Stimulated activated CD8-positive, alpha-beta memory T cell treated with anti-CD3 and anti-CD28 coated beads, Interleukin-2, amount 100 ng/mL, for 1 hour (primary cell): ENCODE measurements at places on chromosomes 5 and 9.

DNA sequence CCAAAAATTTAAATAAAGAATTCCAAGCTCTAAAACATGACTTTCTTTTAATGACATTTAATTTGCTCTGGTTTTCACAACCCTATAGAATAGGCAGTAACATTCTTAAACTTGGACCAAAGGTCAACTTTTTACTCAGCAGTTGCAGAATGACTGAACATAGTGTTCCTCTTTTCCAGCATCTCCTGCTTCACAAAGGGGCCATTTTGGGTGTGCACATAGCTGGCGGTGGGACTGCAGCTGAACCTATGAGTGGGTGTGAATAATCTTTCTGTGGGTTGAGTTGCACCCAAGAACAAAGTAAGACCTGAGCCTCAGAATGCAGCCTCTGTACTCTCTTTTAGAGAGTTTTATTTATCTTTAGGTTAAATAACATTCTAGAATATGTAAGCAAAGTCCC is 96.9 kb upstream of the HAPLN1 start:
- DNase-seq = no peak

GRCh38 chr9:127919253-127919815 is 2.5 kb upstream of the ST6GALNAC4 start:
- DNase-seq = no peak

DNA sequence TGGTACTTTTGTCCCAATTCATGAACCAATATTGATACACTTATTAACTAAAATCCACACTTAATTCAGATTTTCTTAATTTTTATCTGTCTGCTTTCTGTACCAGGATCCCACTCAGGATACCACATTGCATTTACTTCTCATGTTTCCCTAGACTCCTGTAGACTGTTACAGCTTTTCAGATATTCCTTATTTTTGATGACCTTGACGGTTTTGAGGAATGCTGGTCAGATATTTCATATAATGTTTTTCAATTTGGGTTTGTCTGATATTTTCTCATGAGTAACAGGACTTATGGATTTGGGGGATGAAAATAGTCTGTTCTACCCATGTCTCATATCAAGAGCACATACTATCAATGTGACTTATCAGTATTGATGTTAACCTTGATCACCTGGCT is 37.4 kb downstream of the PLPPR1 start:
- DNase-seq = no peak

DNA sequence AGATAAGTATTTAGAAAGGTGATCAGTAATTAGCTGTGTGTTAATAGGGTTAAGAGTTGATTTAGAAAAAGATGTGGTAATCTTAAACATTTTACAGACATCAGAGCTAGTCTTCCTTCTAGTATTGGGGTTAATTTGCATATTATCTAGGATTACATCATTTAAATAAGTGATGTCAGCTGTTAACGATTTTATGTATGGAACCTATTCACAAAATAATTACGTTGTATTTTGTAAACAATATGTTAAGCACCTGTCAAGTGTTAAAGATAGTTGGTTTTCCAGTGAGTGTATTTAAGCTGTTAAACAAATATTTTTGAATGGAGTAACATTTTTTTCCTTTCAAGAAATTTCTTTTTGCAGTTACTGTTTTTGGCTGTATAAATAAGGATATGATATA is 2.2 kb downstream of the DCP2 start:
- DNase-seq = no peak

- no peak for DNase-seq
Measured at GRCh38 chr5:138230981-138231589, 18.0 kb upstream of the CDC23 start.

DNA sequence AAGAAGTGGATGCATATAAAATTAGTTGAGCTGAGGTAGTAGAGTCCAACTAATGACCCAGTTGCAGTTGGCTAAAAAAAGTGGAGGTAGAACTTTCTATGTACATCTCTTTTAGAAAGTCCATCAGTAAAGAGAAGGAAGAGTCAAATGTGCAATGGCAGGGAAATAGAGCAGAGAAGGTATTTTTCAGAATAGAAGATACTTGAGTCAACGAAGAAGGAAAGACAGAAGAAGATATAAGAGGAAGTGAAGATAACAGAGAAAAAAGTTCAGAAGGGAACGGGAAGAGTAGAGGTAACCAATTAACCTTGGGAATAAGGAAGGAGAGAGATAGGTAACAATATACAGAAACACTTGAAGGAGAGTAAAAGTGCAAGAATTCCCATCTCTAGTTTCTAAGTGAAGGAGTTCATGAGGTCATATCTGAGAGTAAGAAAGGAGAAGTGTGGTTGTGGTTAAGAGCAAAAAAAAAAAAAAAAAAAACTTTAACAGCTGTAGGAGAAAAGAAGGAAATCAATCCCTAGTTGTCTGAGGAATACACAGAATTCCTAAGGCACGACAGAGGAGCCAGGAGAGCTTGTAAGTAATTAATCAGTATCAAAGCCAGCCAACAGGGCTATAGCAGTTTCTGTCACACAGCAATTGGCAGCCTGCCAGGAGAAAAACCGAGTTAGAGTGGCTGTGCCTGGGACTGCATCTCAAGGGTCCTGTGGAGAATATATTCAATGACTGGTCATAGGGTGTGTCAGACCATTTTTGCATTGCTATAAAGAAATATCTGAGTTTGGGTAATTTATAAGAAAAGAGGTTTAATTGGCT is 61.0 kb downstream of the ARL15 start:
- peak; percentile 2 for DNase-seq

DNA sequence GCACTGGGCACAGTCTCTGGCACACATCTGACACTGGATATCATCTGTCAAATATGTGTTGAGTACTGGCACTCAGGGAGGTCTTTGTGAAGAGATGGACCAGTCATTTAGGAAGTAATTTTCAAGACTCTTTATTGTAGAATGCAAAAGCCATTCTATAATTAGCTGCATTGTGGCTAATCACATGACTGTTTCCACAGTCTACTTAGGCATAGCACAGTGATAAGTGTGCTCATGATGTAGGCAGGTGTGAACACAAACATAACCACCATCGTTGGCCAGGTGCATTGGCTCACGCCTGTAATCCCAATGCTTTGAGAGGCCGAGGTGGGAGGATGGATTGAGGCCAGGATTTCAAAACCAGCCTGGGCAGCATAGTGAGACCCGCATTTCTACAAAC is 62.2 kb downstream of the CFAP77 start:
- no peak for DNase-seq

- DNase-seq = no peak
Measured at GRCh38 chr5:16809395-16810207, 126.5 kb downstream of the MYO10 start.

- DNase-seq = no peak
Measured at GRCh38 chr5:87243161-87243844, 24.4 kb upstream of the RASA1 start.

DNA sequence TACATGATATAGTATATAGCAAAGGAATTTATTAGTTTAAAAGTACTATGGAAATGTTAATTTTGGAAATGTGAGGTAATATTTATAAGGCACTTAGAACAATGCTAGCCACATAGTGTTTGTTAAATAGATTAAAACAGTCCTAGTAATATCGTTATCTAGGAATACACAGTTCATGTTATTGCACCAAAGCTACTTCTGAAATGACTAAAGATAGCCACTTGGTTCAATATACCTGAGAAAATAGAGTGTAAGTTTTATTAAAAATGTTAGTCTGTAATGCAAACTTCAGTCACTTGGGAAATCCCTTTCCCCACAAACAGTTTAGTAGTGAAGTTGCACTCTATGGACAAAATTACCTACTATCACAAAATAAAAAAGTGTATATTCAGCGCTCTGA is 15.4 kb upstream of the F2R start:
- no peak for DNase-seq

- no peak for DNase-seq
Measured at GRCh38 chr5:97923496-97923895, 740.4 kb upstream of the RIOK2 start.

DNA sequence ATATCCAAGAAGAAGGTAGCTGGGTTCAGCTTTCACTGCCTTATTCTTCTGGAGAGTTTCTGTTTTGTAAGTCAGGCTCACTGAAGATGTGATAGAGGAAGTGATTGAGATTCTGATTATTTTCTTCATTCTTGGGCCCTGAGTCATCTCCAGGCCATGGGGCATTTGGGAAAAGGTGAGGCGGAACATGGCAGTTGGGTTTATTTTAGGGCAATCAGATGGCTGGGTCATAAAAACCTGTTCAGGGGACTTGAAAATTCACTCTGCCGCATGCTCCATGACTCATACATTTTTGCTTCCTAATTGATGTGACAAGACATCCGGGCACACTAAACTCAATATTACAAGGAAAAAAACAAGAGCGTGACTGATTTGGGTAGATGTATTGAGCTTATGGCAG is 265.7 kb upstream of the KLF4 start:
- no peak for DNase-seq

GRCh38 chr5:120449501-120449900 is 14.6 kb upstream of the PRR16 start:
- DNase-seq = no peak

- DNase-seq = no peak
Measured at GRCh38 chr9:110745676-110746075, 77.1 kb downstream of the MUSK start.

DNA sequence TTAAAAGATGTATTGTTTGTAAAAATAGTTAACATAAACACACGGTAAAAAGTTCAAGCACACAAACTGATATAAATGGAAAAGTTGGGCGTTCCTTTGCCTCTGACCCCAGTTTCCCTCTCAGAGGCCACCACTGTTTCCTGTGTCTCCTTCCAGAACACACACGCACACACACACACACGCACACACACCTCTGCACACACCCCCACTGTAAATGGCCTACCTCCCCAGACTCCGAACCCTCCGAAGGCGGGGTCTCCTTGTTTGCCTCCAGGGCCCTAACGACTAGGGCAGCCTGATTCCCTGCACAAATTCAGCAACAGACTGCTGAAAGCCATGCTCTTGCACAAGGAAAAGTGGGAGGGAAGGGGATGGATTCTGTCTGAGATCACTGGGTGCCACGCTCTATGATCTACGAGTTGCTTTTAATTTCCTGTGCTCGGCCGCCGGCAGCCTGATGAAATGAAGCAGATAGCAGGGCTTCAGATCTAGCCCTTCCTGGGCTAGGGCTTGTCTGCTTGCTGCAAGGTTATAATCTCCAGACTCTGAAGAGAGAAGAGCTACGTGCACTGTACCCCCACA is 184.0 kb upstream of the IL12B start:
- DNase-seq = no peak

DNA sequence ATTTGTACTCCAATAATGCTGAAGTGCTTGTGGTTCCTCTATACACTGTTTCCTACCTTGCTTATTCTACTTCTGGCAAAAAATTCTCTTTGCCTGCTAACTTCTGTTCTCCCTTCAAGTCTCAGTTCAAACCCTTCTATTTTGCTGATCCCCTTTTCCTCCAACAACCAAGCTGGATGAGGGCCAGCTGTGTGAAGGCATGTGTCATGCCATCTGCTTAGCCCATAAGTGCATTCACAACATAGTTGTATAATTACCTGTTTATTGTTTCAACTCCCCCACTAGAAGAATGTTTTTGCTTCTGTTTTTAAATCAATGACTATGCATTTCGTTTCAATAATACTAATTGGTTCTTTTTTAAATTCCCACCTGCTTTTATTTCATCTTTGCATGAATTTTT is 1951.4 kb upstream of the WWC1 start:
- no peak for DNase-seq

GRCh38 chr5:84213861-84214260 is 170.8 kb downstream of the EDIL3 start:
- DNase-seq = no peak

GRCh38 chr9:5536684-5537083 is 26.4 kb downstream of the PDCD1LG2 start:
- no peak for DNase-seq

GRCh38 chr9:117403403-117403811 is 11.4 kb downstream of the ASTN2 start:
- no peak for DNase-seq

- no peak for DNase-seq
Measured at GRCh38 chr5:150179019-150179620, 10.7 kb upstream of the SLC6A7 start.

DNA sequence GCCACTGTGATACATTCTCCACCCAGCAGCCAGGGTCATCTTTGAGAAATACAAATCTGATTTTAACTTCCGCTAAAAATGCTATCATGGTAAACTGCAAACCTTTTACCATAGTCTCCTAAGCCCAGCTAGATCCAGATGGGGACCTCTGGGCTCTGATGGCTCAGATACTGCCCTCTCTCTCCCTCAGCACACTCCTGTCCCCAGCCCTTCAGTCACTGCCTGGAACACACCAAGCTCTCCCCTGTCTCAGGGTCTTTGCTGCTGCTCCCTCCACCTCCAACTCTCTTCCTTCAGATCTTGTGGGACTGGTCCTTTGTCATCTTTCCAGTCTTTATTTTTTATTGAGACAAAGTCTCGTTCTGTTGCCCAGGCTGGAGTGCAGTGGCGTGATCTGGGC is 65.1 kb downstream of the SPRY4 start:
- DNase-seq = no peak

- no peak for DNase-seq
Measured at GRCh38 chr9:72537671-72538070, 16.3 kb downstream of the TMC1 start.

- DNase-seq = no peak
Measured at GRCh38 chr5:148467958-148468357, 84.2 kb downstream of the FBXO38 start.

DNA sequence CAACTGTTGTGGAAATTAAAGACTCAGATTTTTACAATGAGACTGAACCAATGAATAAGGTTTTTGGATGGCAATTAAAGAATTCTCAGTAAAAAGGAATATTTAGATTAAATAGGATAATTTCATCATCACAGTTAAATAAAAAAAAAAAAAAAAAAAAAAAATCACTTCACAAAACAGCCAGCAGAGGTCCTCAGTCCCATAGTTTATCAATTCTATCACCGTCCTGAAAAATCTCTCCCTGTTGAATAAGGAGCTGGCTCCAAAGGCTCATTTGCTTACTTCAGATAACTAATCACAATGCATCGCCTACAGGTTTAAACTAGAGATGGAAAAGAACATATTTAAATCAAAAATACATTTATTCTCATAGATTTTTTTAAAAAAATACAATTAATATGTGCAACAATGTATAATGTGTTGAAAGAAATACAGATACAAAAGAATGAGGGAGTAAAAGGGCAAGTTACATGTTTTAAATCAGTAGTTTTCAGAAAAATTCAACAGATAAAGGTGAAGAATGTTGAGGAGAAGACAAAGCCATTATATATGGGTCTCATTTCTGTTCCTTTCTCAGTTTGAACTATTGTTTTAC is 175.8 kb upstream of the CHD1 start:
- DNase-seq = no peak

GRCh38 chr5:164741376-164741775 is 1236.0 kb downstream of the MAT2B start:
- no peak for DNase-seq

DNA sequence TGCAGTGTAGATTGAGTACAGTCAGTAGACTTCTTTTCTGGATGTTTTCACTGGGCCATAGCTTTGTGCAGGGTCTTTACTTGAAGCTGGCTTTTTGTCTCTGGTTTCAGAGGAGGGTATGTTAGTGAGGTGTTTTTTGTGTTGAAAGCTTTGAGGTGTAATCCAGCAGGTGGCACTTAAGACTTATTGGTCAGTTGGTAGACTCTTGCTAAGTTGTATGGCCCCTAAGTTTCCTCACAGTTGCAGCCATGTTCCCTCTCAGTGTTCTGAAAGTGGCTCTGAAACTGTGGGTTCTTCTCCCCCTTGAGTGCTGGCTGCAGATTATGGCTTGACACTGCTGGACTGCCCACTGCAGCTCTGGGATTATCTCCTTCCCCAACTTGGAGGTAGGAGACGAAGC is 55.7 kb upstream of the SLC44A1 start:
- no peak for DNase-seq

- DNase-seq = no peak
Measured at GRCh38 chr5:179408611-179409010, 63.4 kb upstream of the ADAMTS2 start.

- DNase-seq = no peak
Measured at GRCh38 chr9:109616571-109617120, 118.5 kb upstream of the PTPN3 start.
